Activated CD4-positive, alpha-beta T cell treated with anti-CD3 and anti-CD28 coated beads, Interleukin-2, amount 50 U/mL, for 24 hours (primary cell): ENCODE measurements at places on chromosomes 2 and 18.

- no peak for DNase-seq
Measured at GRCh38 chr2:111225856-111226255, 105.1 kb downstream of the BCL2L11 start.

- no peak for DNase-seq
Measured at GRCh38 chr2:160156665-160157064, 43.4 kb downstream of the ITGB6 start.

- no peak for DNase-seq
Measured at GRCh38 chr2:129281791-129282530, 697.5 kb upstream of the RAB6C start.

- no peak for DNase-seq
Measured at GRCh38 chr2:2873450-2873811, 504.2 kb downstream of the EIPR1 start.

DNA sequence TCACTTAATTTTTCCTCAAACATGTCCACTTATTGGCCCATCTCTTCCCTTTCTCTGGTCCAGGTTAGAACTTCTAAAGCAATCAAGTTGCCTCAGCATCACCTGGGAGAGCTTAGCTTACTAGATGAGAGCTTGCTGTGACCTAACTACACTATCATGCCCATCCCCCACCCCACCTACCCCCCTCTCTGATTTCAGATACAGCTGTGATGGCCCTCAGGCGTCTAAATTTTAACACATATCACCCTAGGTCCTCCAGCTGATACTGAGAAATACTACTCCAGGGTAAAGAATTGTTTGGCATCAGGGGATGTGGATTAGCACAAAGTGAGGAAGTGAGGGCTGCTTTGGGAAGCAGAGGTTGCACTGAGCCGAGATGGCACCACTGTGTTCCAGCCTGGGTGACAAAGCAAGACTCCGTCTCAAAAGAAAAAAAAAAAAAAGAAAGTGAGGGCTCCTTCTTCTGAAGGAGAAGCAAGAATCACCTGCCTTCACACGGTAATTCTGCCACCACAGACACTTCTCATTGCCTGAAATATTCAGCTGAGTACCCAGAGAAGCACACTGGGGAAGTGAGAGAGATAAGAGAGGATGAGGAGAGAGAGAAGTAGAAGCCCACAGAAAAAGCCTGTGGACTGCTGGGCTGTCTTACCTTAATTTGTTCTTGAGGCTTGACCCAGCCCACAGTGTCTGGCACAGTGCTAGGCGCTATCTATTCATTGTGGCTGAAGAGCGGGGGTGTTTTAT, 263.4 kb downstream of the ASXL3 start:
- no peak for DNase-seq

DNA sequence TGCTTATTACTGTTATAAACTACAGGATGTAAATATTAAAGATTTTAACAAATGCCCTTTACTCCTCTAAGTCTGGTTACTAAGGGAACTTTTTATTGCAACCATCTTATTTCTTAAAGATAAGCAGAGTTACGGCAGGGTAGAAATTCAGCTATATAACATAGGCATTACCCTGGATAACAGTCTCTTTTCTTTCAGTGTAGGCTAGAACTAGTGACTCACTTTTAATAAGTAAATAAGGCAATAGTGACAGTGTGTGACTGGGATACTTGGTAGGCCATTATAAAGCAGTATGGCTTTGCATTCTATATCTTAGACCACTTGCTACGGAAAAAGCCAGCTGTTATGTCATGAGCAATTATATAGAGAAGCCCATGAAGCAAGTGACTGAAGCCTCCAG, 1041.0 kb upstream of the NRXN1 start:
- no peak for DNase-seq

DNA sequence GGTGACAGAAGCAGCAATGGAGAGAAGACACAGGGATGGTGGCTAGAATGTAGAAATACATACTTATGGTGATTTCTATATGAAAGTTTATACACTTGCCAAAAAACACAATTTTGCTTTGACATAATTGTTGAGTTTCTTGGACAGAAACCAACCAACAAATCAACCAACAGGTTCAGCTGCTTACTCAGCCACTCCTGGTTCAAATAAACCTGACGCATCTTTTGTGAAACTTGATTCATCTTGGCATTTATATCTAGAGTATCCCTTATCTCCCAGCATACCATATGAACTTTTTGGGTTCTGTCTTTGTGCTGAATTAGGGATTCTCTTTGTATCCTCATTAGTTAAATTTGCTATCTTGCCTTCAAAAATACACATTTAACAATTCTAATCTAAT, 54.1 kb upstream of the ERBB4 start:
- no peak for DNase-seq

GRCh38 chr2:64859312-64860212, 129.6 kb upstream of the SLC1A4 start:
- no peak for DNase-seq

DNA sequence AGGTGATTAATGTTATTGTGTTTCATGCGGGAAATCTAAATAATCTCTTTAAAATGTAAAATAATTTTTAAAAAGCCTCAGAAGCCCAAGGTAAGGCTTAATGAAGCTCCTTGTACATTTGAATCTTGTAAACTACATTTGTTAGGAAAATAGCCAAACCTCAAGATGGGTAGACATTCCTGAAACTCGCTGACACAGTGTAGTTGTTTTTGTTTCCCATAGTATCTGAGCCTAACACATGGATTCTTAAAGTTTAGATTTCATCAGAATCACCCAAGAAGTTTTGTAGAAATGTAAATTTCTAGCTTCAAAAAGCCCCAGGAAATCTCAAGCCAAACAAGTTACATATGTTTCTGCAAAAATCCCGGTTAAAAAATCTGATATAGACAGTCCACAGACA, 1221.1 kb upstream of the ACVR2A start:
- no peak for DNase-seq

DNA sequence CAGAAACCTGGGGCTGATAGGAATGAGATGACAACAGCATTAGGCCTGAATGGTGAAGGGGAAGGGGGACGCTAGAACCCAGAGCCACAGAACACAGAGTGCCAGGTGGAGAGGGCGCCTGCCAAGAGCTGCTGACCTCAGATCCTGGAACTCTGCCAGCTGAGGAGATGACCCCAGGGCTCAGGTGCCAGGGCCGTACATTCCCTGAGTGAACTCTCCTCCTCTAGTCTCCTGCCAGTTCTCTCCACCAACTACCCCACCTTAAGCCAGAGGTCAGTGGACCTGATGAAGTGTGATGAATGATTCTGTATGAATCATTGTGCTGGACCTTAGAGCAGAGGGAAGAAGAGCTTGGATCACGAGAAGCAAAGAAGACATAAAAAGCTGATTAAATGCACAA, 1582.2 kb upstream of the ACVR2A start:
- DNase-seq = no peak

DNA sequence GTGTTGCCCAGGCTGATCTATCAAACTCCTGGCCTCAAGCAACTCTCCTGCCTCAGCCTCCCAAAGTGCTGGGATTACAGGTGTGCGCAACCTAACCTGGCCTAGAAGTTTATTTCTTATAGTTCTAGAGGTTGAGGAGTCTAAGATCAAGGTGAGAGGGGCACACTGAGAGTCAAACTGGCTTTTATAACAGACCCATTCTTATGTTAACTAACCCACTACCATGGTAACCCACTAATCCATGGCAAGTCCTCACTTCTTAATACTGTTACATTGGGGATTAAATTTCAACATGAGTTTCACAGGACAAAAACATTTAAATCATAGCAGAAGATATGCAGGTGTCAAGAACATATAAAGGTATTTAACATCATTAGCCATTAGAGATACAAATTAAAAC, 50.6 kb downstream of the MDH1 start:
- DNase-seq = no peak

DNA sequence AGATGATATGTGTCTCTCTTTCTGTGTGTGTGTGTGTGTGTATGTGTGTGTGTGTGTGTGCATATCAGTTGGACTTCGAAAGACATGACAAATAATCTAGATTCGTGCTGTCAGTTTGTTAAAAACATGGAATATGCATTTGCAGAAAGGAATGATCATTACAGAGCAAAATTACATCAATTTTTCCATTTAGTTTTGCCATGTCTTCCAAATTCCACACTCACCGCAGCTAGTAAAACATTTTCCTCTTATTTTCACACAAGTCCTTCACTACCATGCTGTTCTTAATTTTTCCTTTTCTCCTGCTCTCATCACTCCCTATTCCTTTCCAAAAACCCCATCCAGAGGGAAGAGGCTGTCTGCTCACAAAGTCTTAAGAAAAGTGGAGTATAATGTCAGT, 1191.4 kb upstream of the SLC39A10 start:
- no peak for DNase-seq

DNA sequence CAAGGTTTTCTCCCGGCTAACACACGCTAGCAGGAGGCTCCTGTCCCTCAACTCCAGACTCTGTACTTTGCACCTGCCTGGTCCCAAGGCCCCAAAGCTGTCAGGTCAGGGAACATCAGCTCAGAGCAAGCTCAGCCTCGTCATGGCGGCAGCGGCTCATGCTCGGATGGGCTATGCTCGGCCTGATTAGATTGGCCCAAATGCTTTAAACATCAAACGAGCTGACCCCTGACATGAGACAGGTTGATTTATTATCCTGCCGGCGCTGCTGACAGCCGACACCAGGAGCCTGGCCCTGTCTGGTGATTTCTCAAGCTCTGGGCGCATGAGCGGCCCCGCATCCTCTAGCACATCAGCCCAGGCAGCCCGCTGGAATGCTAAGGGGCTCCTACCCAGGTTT, 436.4 kb downstream of the EIPR1 start:
- DNase-seq = no peak

GRCh38 chr2:179250848-179251504, 13.7 kb downstream of the SESTD1 start:
- no peak for DNase-seq
